ENCODE measurements at places on chromosomes 3 and 15.

DNA sequence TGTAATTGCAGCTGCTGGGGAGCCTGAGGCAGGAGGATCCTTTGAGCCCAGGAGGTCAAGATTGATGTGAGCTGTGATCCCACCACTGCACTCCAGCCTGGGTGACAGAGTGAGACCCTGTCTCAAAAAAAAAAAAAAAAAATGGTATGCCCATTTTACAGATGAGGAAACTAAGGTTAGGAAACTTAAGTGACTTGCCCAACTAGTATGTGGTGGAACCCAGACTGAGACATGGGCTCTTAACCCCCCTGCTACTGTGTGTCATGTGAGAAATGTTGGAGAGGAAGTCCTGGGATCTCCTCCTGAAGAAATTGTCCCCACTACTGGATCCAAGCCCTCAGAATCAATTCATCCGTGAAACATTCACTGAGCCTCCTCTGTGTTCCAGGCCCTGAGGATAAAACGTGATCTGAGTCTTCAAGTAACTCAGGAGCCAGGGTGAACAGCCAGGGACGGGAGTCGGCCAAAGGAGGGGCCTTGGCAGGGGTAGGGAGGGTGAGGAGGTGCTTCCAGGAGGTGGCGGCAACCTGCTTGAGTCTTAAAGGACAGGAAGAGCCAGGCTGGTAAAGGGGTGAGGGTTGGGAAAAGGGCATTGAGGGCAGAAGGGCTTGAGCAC lies 19.6 kb upstream of the RNU6-1 start:
- no peak for DNase-seq

GRCh38 chr3:56706629-56707028 lies 23.6 kb upstream of the TASOR start:
- DNase-seq = no peak

GRCh38 chr3:182364323-182364722 lies 429.0 kb upstream of the ATP11B start:
- no peak for DNase-seq

DNA sequence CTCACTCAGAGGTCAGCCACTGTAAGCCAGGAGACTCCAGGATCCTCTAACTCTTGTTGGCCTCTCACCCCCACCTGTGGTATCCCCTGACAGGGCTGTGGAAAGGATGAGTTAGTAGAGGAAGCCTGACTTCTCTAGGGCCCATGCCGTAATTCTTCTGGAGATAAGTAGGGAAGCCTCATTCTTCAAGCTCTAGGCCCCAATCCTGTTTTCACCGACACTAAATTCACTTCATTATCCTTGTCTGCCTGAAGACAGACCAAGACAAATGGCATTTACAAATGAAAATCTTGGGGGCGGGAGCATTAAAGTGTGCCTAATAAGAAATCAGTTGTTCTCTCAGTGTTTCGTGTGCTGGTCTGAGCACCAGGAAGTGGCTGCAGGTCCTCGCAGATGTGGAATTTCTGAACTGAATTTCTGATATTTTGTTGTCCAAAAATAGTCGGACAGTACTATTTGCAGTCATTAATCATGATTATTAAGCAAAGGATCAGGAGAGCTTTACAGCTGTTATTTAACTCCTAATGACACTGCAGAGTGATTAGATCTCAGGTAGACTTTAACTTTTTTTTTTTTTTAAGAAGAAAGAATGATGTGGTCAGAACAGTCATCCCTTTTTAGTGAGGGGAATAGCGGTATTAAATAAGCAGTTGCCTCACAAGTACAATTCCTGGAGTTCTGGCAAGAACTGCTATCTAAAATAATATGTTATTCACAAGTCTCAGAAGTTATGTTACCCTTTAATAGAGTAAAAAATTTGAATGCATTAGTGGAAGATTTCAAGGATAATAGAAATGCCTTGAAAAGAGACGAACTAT lies 58.4 kb downstream of the RBMS3 start:
- no peak for DNase-seq

DNA sequence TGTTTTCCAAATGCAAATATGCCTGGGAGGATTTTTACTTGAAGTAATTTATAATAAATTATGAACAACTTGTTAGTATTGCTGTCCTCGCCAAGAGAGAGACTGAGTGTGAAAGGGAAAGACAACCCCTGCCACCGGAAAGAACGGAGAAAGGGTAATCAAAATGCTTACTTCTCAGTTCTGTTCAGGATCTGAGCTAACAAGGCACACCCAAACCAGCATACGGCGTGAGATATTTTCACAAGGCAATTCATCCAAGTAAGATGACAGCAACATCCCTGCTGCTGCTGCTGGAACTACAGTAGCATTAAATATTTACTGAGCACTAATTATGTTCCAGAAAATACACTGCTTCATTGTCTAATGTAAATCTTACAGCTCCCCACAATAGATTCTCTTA lies 96.1 kb downstream of the KBTBD8 start:
- DNase-seq = no peak
